ENCODE measurements at places on chromosomes 2 and 18. TPM values are rescaled to one million over a fixed set of nuclear protein-coding genes. Genes with fewer than 3 reads are reported as not detected.
A peak's percentile ranks its signal among the peaks of the same experiment; 100 is the strongest.

Gene LYPD6
- total RNA-seq: 0.13 TPM

Gene PJVK
- 1.0 TPM for total RNA-seq

Gene C1QL2
- total RNA-seq: not detected

Gene HS1BP3
- 19.7 TPM for total RNA-seq

Gene GKN1
- not detected for total RNA-seq

Gene SPHKAP
- 113 TPM for total RNA-seq

Gene TSPYL6
- total RNA-seq: not detected

Gene GPR45
- not detected for total RNA-seq

Gene RNF125
- 3.8 TPM for total RNA-seq

Gene CPO
- not detected for total RNA-seq

Gene SAG
- not detected for total RNA-seq

Gene CXCR1
- total RNA-seq: 0.54 TPM

Gene NPAS2
- total RNA-seq: 38.0 TPM

Gene XDH
- 0.13 TPM for total RNA-seq

Gene MAL
- total RNA-seq: 5.5 TPM

Gene MTX2
- 50.3 TPM for total RNA-seq

Gene SNRPD1
- 24.7 TPM for total RNA-seq

Gene FAM110C
- 1.9 TPM for total RNA-seq

Gene CCBE1
- 3.9 TPM for total RNA-seq

Gene BCL11A
- total RNA-seq: 31.6 TPM

Gene HOXD12
- not detected for total RNA-seq

DNA sequence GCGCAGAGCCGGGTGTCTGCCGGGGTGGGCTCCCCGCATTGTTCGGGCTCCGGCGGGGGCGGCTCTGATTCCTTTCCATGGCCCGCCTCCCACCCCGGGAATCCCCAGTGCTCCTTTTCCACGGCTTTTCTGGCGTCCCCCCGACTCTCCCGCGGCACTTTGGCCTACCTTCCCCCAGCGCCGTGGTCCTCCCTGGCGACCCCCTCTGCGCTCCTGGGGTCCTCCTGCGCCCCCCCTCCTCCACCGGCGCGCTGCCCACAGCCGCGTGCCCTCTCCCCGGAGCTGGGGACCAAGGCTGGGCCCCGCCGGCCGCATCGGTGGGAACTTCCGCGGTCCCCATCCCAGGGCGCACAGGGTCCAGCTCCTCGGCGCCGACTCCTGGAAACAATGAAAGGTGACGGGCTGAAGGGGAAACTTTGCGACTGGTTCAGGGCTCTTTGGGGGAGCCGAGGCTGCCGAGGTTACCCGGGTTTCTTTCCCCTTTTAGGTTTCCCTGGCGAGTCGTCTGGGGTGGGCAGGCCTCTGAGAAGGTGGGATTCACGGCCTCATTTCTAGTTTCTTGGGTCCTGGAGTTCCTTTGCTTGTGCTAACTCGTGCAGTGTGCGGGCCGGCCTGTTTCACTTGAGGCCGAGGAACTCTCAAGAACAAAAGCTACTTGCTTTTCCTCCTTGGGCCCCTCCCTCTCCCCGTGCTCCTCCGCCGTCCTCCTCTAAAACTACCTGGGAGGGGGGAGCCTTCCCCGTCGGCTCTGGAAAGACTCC is 2.2 kb downstream of the TGIF1 start:
- DNase-seq: peak; percentile 62

- DNase-seq: peak; percentile 67
Measured at GRCh38 chr2:73072129-73072395, 550 bp upstream of the SFXN5 start.

- DNase-seq: peak; percentile 75
Measured at GRCh38 chr2:230660294-230661060, 52.2 kb upstream of the CAB39 start.

DNA sequence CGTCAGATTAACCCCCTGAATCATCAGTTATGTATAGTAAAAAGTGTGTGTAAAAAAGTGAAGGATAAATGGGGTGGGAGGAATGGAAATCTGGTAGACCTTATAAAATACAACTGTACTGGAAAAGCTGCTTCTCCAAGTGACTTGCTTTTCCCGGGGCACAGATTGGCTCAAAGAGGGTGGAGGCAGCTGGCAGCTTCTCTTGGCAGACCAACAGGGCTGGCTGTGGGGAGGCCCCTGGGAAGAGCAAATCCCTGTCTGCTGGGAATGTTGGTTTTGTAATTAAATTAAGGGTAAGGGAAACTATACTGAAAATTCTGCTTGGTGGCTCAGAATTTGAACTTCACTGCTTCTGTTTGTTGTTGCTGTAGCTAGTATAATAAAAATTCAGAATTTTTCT is 154.2 kb upstream of the DLX2 start:
- DNase-seq: no peak

- no peak for DNase-seq
Measured at GRCh38 chr2:241595600-241596140, 37.1 kb downstream of the BOK start.

GRCh38 chr18:28171837-28172236 is 5.1 kb downstream of the CDH2 start:
- no peak for DNase-seq

DNA sequence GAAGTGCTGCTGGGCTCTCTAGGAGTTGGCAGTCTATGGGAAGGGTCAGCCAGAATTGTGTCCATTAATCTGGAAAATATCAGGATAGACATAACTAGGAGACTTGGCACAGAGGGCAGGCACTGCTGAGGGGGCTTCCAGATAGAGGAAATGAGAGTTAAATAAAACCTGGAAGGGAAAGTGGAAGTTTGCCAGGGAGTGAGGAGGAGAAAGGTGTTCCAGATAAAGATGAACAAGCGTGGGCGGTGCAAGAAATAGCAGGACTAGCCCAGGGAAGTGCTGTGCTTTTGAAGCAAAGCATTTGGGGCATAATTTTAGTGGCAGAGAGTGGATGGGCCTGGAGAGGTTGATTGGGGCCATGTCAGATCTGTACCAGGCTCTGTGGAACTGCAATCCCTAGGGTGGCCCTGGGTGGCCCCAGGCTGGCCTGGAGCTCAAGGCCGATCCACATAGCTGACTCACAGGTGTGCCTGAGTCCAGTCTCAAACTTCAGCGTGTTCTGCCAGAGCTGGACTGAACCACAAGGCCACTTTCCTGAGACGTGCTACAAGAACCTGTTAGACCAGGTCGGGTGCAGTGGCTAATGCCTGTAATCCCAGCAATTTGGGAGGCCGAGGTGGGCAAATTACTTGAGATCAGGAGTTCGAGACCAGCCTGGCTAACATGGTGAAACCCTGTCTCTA is 26.9 kb downstream of the GALM start:
- no peak for DNase-seq

DNA sequence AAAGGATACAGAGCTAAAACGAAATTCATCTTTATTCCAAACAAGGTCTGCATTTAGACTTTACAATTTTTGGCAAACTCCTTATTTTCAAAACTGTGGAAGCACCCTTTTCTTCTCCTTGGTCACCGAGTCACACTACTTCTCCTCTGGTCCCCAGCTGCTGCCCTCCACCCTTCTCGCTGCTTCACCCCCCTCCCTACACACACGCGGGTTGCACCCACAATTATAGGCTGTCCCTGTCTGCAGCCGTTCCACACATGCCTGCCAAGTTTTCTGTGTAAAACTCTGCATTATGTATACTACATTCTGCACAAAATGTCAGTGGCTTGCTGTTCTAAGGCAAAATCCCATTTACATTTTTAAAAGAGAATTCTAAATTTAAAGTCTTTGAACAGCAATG is 63.5 kb downstream of the PTPN2 start:
- DNase-seq: no peak

- DNase-seq: no peak
Measured at GRCh38 chr18:71040161-71040560, 751.3 kb downstream of the SOCS6 start.

DNA sequence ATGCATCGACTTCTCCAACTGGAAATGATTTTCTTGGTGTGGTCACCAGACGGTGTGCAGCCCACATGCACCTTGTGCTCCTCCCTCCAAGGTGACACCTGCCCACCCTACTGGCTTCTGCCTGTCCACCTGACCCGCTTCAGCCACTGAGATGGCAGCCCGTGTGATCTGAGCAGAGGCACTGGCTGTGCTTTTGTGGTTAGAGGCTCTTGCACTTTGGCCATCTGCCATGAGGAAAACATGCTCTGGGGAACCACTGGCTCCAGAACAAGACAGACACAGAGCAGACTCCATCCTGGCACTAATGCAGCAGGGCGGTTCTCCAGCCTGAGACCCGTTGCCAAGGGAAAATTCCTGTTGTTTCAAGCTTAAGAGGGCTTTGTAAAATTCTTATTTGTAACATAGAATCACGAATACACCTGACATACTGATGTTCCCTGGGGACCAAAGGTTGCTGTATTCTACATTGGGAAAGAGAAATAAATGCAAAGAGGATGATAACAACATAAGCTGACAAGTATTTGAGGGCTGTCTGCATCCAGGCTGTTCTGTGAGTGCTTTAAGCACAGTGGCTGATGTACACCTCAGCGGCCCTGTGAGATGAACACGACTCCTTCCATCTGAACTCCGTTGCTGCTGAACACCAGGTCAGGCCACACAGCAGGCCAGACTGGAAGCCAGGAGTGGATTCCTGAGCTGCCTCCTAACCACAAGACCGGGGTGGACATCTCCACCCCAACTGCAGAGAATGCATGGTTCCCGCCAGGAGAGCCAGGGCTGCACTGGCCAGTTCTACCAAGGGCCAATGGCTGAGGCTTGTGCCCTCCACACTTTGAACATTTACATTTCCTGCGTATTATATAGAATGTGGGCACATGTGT is 820.4 kb downstream of the GALR1 start:
- no peak for DNase-seq

DNA sequence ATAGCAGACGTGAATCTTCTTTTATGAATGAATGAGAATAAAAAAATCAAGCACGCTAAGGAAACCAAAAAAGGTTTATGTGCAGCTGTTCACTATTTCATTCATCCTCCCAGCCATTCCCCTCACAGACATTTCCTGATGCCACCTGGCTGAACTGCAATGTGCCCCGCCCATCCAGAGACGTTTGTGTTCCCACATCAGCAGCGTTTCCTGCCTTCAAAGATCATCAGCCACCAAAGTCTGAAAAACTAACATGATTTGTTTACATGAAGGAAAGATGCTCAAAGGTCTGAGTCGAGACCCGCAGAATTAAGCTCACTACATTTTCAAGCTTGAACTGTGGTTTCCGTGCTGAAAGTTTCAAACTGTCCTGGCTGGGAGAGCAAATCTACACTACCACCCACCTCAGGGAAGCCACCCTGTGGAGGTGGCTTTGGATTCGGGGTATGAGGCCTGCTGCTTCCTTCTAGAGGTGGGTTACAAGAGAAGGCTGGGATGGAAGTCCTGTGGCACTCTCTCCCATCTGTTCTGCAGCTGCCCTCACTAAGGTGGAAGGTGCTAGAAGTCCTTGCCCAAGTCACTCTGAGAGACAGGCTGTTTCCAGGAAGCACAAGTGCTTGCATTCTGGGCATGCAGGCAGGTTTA is 201.3 kb upstream of the OSR1 start:
- no peak for DNase-seq

GRCh38 chr2:25740810-25741381 is 67.5 kb upstream of the DTNB start:
- no peak for DNase-seq

DNA sequence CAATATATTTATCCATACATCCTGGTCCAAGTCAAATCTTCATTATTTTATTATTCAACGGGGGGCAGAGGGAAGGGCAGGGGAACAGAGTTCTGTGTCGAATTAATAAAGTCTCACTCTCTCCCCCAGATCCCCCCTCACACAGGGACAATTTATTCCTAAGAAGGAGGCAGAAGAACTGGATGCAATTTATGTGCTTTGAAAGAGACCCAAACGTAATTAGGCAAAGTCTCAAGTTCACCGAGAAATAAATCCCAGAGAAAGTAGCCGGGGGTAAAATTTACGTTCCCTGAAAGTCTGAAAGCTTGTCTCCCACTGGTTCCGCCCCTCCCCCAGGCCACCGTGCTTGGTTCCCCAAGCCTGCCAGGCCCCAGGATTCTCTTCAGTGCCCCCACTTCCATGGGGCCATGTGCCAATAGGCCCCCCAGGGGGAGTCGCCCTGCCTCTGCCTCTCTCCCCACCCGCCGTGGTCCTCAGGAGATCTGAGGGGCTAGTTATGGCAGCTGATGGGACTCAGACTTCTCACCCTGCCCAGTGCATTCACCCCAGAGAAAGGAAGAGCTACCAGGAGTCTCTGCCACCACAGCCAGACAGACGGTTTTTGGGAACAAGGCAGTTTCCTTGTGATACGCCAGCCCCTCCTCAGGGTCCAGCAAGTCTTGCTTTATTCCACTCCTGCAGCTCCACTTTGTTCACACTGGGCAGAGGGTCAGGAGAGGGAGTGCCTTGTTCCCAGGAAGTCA is 215.5 kb downstream of the CYP26B1 start:
- no peak for DNase-seq

DNA sequence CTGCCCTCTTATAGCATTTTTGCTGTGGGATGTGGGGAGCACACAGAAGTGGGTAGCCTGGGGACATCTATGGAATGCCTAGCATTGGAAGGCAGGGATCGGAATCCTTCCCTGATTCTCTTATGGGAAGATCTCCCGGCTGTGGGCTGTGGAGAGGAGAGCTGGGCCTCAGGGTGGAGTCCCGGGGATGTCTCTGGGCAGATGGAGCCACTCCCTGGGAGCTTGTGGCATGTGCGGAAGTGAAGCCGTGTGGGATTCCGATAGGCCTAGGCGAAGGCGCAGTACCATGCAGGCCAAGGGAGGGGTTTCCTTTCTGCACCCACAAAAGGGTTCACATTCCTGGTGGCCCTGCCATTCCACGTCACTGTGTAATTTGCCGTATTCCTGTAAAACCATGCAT is 87.9 kb downstream of the GLI2 start:
- DNase-seq: peak; percentile 13

DNA sequence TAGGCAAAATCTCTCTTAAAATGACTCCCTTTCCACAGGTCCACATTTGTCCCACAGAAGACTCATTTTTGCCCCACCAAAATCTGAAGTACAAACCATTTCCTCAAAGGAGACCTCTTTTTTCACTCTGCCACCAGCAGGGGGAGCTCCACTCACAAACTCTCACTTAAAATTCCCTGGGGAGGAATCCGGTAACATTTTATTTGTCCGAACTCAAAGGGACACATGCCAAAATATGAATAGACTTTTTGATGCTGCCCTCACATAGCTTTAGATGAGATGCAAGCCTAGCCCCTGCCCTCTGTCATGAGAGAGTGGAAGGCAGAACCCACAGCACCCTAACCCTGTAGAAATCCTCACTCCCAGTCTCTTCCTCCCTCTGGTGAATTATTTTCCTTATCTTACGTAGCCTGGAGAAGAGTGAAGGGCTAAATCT is 57.1 kb downstream of the RMDN2 start:
- peak; percentile 61 for DNase-seq

DNA sequence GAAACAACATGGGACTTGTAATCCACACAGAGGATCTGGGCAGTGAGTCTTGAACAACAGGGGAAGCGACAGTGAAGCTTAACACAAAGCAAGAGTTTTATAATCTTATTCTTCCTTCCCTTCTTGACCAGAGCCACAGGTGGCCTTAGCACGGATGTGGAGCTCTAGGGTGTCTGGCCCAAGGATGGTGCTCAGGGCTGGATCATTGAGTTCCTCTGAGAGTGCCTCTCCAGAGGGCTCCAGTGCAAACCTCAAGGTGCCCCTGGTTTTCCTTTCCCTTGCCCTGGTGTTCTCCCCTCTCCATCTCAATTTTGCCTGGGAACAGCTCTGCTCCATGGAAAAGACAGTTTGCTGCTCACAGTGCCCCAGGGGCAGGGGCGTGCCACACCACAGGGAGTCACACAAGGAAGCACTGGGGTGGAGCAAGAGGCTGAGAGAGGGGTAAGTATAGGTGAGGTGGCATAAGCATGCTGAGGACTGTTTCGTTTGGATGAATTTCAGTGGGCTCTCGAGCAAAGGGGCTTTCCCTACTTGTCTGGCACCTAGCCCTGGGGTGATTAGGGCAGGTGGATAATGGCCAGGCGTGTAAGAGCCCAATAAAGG is 88.6 kb upstream of the B3GNT7 start:
- DNase-seq: no peak

- DNase-seq: no peak
Measured at GRCh38 chr18:79336556-79337142, 59.1 kb upstream of the NFATC1 start.
